ENCODE measurements at places on chromosomes 5 and 9.

DNA sequence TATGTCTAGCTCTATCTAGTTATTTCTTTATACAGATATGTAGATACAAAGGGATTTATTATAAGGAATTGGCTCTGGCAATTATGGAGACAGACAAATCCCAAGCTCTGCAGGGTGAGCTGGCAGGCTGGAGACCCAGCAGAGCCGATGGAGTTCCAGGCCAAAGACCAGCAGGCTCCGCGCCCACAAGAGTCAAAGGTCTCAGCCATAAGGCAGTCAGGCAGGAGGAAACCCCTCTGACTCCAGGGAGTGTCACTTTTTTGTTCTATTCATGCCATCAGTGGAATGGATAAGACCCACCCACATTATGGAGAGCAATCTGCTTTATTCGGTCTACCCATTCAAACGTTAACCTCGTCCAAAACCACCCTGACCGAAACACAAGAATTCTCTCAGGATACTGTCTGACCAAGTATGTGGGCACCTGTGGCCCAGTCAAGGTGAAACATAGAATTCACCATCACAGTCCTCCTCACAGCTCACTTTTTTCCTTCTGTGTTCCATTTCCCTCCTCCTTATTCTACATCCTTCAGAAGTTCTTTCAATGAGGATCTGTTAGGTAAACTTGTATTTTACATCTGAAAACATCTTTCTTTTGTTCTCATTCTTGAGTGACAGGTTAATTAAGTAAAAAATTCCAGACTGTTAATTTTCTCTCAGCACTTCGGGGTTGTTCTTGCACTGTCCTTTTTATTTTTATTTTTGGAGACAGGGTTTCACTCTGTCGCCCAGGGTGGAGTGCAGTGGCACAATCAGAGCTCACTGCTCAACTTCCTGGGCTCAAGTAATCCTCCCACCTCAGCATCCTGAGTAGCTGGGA is 21.2 kb downstream of the RNF130 start:
- no peak for DNase-seq

DNA sequence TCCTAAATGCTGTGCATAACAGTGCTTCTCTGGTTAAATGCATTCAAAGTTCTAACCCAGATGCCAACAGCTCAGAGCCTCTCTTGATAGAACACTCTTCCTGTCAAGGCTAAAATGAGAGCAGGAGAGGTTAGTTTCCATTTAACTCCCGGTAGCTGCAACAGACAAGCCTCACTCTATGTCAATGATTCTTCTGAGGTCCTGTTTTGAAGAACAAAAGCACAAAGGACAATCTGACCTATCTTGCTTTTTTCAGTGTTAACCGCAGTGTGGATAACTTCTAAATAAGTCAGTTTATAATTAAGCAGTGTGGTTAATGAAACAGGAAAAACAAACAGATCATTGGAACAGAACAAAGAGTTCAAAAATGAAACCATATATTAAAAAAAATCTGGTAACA is 80.7 kb downstream of the ANKRD55 start:
- DNase-seq, result no peak

DNA sequence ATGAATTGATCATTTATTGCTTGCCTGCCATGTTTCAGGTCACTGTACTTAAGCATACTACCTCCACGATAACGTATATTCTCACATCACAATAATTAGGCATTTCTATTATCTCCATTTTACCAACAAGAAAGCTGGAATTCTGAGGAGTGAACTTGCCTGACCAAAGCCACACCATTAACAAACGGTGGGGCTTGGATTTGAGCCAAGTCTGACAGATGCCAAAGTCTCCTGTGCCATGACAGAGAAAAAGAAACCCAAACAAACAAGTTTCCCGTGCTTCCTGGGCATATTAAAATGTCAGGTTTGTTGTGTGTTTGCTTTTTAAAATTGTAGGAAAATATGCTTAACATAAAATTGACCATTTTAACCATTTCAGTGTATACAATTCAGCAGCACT is 40.8 kb upstream of the KCNV2 start:
- no peak for DNase-seq

- DNase-seq, result no peak
Measured at GRCh38 chr9:73349476-73349875, 197.8 kb downstream of the ANXA1 start.

DNA sequence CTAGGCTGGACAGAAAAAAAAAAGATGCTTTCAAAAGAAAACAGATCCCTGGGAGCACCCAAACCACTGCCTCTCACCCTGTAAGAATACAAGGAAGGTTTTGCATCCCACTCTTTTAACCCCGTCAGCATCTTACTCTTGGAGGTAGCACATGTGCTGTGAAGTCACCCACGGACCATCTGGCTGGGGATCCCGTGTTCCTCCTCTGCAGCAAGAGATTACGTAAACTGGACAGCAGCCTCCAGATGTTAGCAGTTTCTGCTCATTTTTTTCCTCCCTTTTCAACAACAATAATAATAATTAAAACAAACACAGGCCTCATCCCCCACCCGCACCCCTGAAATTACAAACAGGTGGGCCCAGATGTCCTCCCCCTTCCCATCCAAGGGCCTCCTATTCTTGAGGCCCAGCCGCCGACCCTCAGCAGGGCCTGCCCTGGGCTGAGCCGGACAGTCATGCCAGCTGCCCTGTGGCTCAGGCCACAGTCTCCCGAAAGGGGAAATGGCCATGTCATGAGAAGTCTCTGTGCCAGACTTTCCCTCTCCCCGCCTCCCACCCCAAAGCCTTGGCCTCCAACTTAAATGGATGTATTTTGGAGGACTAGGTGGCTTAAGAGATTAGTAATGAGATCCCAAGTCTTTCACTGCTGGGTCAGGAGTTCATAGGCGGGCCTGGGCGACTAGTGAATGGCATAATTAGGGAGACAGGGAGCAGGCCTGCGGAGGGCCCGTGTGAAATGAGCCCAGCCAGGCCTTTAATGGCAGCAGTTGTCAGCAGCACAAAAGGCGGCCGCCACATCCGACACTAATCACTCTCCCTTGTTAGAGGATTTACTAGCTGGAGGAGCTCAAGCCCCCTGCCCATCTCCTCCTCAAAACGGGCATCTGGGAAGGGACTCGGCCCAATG is 165.1 kb downstream of the PAPPA start:
- DNase-seq, result peak; percentile 39

GRCh38 chr5:10149911-10150310 is 99.8 kb downstream of the ATPSCKMT start:
- DNase-seq, result no peak

- DNase-seq, result no peak
Measured at GRCh38 chr9:119310741-119311140, 58.5 kb downstream of the BRINP1 start.

DNA sequence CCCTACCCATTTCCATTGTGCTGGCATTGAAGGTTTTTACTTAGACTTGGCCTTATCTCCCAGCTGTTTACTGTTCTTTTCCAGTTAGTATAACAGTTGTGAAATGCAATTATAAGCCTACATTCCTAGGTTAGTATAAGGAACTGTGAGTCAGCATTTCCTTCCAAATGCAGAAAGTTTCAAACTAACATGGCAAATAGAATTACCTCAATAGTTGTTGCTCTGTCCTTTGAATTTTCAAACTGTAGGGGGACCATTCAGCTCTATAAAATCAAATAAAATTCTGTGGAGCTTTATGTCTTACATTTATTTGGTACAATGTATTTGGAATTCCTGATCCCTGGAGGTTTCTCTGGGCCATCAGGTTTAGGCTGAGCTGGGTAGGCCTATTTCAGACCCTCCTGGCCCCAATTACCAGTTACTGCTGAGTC is 47.2 kb downstream of the ARHGEF28 start:
- peak; percentile 27 for DNase-seq

- no peak for DNase-seq
Measured at GRCh38 chr9:114307899-114308267, 15.0 kb upstream of the ORM1 start.

GRCh38 chr5:143800715-143801114 is 11.2 kb upstream of the HMHB1 start:
- DNase-seq, result no peak

GRCh38 chr5:52334367-52334766 is 453.3 kb upstream of the ITGA1 start:
- DNase-seq, result no peak

GRCh38 chr5:24681106-24681505 is 36.3 kb upstream of the CDH10 start:
- no peak for DNase-seq

GRCh38 chr9:14868418-14868771 is 41.8 kb downstream of the FREM1 start:
- no peak for DNase-seq

GRCh38 chr5:124839371-124839998 is 93.0 kb upstream of the ZNF608 start:
- peak; percentile 40 for DNase-seq

DNA sequence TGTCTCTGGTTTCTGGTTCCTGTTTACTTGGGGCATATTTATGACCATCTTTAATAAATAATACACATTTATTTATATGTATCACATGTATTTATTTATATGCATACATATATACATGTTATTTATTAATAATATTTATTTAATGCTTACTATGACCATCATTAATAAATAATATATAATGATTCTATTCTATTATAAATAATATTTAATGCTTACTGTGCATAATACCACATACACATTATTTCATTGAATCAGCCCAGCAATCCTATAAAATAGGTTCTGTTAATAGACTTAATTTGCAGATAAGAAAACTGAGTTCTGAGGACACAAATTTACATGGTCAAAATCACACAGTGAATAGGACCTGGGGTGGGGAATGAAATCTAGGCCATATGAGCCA is 24.2 kb downstream of the ACTBL2 start:
- no peak for DNase-seq

DNA sequence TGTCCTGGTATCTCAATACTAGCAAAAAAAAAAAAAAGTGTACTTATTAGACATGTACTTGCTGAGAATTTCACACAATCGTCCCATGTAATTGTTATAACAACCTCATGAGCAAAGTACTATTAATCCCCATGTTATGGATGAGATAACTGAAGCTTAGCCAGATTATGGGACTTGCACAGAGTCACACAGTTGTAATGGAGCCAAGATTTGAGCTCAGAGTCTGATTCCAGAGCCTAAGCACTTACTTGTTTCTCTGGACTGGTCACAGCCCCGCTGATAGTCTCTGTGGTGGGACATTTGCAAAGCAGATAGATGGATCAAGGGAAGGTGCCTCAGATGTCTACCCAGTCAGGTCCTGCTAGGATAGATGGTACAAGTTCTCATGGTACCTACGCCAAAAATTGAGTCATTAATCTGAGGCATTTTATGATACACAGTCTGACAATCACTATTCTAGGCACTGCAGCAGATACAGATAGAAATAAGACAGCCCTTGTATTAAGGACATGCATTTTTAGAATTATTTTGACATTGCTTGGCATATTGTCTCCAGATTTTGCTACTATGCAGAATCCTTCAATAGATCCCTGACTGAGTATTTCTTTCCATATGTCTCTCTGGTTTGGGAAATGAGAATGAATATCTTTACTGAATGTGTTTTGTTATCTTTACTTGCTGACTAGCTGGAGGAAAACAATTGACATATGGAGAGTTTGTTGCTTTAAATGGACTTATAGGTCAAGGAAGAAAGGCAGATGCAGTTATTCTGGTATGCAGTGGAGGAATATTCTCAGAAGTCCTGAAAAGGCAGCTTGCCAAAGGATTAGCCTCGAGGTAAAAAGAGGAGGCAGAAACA is 149.5 kb downstream of the ADAMTSL1 start:
- no peak for DNase-seq

DNA sequence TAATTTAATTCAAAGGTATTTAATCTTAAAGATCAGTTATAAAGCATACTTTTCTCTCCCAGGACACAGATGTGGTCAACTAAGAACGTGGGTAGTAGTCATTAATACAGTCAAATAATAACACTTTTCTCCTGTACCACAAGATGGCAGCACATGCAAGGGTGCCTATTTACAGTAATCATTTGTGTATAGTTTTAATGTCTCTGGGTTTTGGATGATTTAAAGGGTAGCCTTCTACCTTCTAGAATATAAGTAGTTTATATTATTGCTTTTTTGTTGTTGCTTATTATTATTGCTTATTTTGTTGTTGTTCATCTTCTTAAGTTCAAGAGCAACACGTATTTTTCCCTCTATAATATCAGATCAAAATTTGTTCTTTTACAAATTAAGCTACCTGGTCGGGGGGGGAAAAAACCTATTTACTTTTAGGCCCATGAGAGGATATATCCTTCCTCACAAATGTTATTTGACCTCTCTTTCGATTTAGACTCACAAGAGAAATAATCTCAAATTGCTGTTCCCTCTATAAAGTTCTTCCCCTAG is 59.6 kb upstream of the SLC27A6 start:
- peak; percentile 53 for DNase-seq

- peak; percentile 88 for DNase-seq
Measured at GRCh38 chr5:95858661-95859595, 36.4 kb upstream of the GLRX start.

DNA sequence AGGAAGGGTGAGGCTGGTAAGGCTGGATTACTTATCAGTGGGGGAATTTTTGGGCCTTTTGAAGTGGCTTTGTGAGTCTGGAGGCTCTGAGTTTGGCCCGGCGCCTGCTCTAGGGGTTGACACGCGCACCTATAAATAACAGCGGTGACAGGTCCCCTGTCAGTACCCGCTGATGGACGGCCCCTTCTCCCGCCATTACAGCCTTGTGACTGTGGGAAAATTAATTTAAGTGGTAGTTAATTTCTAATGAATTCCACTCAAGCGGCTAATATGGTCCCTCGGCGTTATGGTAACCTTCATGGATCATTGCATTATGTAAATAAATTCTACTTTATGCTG is 16.5 kb downstream of the MRPL36 start:
- DNase-seq, result no peak

DNA sequence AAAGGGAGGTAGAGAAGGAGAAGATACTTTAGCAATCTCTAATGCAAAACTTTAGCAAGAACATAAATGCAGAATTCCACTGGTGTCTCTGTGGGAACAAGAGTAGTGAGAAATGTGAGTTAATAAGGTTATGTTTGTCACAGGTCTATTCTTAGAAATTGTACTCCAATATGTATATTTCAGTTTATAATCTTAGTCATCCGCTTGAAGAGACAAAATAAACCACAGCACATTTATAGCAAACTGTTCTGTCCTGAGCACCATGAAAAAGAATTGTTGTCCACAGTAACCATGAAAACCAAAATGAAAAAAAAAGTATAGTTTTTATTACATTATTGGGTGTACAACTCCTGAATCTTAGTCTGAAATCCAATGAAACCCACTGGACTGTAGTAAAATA is 93.6 kb upstream of the TSLP start:
- no peak for DNase-seq

GRCh38 chr9:87545858-87546257 is 48.2 kb downstream of the DAPK1 start:
- no peak for DNase-seq

GRCh38 chr9:5718296-5719032 is 89.6 kb downstream of the RIC1 start:
- DNase-seq, result no peak

DNA sequence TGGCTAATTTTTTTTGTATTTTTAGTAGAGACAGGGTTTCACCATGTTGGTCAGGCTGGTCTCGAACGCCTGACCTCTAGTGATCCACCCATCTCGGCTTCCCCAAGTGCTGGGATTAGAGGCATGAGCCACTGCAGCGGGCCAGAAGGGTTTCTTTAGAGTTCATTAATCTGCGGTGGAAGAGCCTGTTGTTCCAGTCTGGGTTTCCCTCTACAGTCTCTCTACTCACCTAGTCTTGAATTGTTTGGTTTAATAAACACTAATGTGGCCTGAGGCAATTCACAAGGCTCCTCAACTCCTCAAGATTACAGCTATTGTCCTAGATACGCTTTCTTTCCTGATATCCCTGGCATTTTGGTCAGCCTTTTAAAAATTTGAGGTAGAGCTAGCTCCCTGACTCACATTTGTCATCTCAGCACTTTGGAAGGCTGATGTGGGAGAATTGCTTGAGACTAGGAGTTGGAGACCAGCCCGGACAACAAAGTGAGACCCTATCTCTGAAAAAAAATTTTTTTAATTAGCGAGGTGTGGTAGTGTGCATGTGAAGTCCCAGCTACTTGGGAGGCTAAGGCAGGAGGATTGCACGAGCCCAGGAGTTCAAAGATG is 4.6 kb upstream of the SAR1B start:
- peak; percentile 13 for DNase-seq
